ENCODE measurements at places on chromosomes 2 and 18. TPM values are rescaled to one million over a fixed set of nuclear protein-coding genes. Genes with fewer than 3 reads are reported as not detected.

The ARHGEF4 gene
- not detected for polyA plus RNA-seq

The AMER3 gene
- not detected for polyA plus RNA-seq

The FRZB gene
- not detected for polyA plus RNA-seq

The C2orf49 gene
- polyA plus RNA-seq, result 14.8 TPM

The BBS5 gene
- not detected for polyA plus RNA-seq

The ZNF892 gene
- polyA plus RNA-seq, result 1.3 TPM

The SEPTIN10 gene
- 0.84 TPM for polyA plus RNA-seq

The DNAJC10 gene
- polyA plus RNA-seq, result 164 TPM

The RHOB gene
- 20.5 TPM for polyA plus RNA-seq

The CFC1 gene
- polyA plus RNA-seq, result not detected

The ANTXR1 gene
- not detected for polyA plus RNA-seq

The GCG gene
- polyA plus RNA-seq, result not detected

The SIX3 gene
- not detected for polyA plus RNA-seq

The GALNT13 gene
- polyA plus RNA-seq, result not detected

The FBXO36 gene
- polyA plus RNA-seq, result 0.24 TPM

DNA sequence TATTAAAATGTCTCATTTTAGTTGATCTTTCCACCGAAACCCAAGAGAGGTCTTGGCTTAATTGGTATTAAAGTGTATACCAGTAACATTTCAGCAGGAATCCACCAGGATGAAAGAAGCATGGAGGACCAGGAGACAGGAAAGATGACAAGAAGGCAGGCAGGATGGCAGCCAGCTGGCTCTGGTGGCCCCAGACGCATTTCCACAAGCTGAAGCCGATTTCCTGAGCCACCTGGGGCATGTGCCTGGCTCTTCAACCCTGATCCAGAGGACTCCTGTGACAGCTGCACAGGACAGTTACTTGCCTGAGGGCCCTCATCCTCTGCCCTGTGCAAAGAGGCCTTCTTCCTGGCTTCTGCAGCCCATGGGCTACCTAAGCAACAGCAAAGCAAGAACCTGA lies 56.9 kb upstream of the NFU1 start:
- no peak overlapping the region for H3K4me3 ChIP-seq
- no peak overlapping the region for H3K27ac ChIP-seq
- H3K36me3 ChIP-seq, result peaks cover 3% of the 10 kb centered on the region
- DNase-seq, result no peak
- H3K27me3 ChIP-seq, result peaks cover 4% of the 10 kb centered on the region

- DNase-seq, result no peak
- H3K4me1 ChIP-seq, result no peaks in the 10 kb centered on the region
- H3K4me3 ChIP-seq, result no peak overlapping the region
- H3K36me3 ChIP-seq, result no peaks in the 10 kb centered on the region
- no peaks in the 10 kb centered on the region for H3K27me3 ChIP-seq
These were observed 270.0 kb downstream of the CTNNA2 start for GRCh38 chr2:79782576-79783452.

DNA sequence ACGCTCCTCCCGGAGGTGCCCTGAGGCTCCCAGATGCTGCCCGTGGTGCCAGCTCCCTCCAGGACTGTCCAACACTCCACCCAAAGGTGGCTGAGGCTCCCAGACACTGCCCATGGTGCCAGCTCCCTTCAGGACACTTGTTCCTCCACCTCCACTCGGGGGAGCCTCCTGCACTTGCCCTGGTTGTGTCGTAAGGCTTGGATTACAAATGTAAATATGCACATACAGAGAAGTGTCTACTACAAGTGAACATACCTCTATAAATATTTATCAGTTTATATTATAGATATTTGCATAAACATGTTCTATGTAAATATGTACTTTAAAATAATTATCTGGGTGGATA lies 143.3 kb downstream of the PXDN start:
- H3K36me3 ChIP-seq, result no peaks in the 10 kb centered on the region
- H3K4me1 ChIP-seq, result no peaks in the 10 kb centered on the region
- peak overlapping the region; percentile 23 for H3K27ac ChIP-seq
- H3K27me3 ChIP-seq, result peaks cover 5% of the 10 kb centered on the region

- no peak overlapping the region for H3K27ac ChIP-seq
- H3K27me3 ChIP-seq, result peaks cover 53% of the 10 kb centered on the region
- H3K4me1 ChIP-seq, result no peaks in the 10 kb centered on the region
- no peak overlapping the region for H3K4me3 ChIP-seq
These were observed 127.6 kb upstream of the ITGA6 start for GRCh38 chr2:172299741-172300140.

- H3K27me3 ChIP-seq, result no peaks in the 10 kb centered on the region
- H3K27ac ChIP-seq, result no peak overlapping the region
These were observed 107.4 kb upstream of the NDUFV2 start for GRCh38 chr18:8995096-8995495.

GRCh38 chr2:144704709-144705095 lies 184.8 kb upstream of the ZEB2 start:
- H3K27ac ChIP-seq, result peak overlapping the region; percentile 68
- H3K27me3 ChIP-seq, result no peaks in the 10 kb centered on the region
- no peak for DNase-seq
- H3K36me3 ChIP-seq, result no peaks in the 10 kb centered on the region

- H3K27ac ChIP-seq, result no peak overlapping the region
- no peak for DNase-seq
- no peaks in the 10 kb centered on the region for H3K4me1 ChIP-seq
- no peaks in the 10 kb centered on the region for H3K27me3 ChIP-seq
- H3K4me3 ChIP-seq, result no peak overlapping the region
These were observed 399.8 kb downstream of the TMEM182 start for GRCh38 chr2:103161456-103162289.

DNA sequence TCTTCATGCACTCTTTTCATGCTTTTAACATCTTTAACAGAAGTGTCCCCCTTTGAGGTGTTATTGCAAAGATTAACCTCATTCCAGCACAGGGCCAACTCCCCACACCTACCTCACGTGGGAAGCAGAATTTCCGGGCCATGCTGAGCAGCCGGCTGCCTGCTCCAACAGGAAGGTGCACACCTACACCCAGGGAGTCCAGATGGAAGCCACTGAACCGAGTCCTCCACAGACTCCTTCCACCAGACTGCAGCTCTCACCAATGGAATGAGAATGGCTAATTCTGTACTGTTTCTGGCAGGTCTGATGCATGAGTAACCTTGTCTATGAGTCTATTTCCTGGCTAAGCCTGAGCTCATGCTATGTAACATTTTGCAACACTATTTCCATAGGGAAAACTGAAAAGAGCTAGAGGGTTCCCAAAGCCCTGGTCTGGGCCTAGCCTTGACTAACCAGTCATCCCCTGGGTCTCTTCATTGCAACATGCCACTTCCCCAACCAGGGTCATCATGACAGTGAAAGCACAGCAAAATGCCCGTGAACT lies 11.0 kb downstream of the ERFE start:
- H3K36me3 ChIP-seq, result peaks cover 30% of the 10 kb centered on the region
- peaks cover 9% of the 10 kb centered on the region for H3K4me1 ChIP-seq
- DNase-seq, result no peak

- H3K36me3 ChIP-seq, result peaks cover 12% of the 10 kb centered on the region
- no peak for DNase-seq
- H3K27me3 ChIP-seq, result no peaks in the 10 kb centered on the region
- H3K4me1 ChIP-seq, result peaks cover 34% of the 10 kb centered on the region
- H3K27ac ChIP-seq, result no peak overlapping the region
- no peak overlapping the region for H3K4me3 ChIP-seq
These were observed 30.8 kb downstream of the LPIN1 start for GRCh38 chr2:11777066-11777782.

DNA sequence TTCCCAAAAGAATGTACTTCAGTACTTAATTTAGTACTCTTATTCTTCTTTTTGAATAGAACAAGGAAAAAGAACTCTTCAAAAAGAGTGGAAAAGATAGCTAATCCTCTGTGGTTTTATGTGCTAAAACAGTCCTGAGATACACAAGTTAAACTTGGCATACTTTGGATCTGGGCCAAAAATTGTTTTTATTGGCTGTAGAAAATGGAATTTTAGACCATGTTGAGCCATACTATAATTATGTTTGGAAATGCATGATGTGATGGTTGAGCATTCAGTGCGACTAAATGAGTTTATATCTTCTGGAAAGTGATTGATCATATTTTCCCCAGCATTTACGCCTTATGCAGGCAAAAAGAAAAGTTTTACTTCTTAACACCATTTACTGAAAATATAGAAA lies 18.0 kb upstream of the PDE1A start:
- no peak for DNase-seq
- no peak overlapping the region for H3K4me3 ChIP-seq
- H3K27me3 ChIP-seq, result no peaks in the 10 kb centered on the region
- H3K4me1 ChIP-seq, result no peaks in the 10 kb centered on the region
- H3K36me3 ChIP-seq, result no peaks in the 10 kb centered on the region

- H3K36me3 ChIP-seq, result peaks cover 7% of the 10 kb centered on the region
- H3K4me3 ChIP-seq, result no peak overlapping the region
- H3K27ac ChIP-seq, result no peak overlapping the region
- no peaks in the 10 kb centered on the region for H3K4me1 ChIP-seq
- H3K27me3 ChIP-seq, result peaks cover 24% of the 10 kb centered on the region
- no peak for DNase-seq
These were observed 228.9 kb downstream of the ACKR3 start for GRCh38 chr2:236798491-236798890.

- no peak for DNase-seq
- H3K27me3 ChIP-seq, result peaks cover 10% of the 10 kb centered on the region
- H3K4me1 ChIP-seq, result peaks cover 13% of the 10 kb centered on the region
These were observed 48.8 kb downstream of the MCFD2 start for GRCh38 chr2:46866770-46867246.

- H3K36me3 ChIP-seq, result peaks cover 10% of the 10 kb centered on the region
- H3K4me3 ChIP-seq, result no peak overlapping the region
- no peak overlapping the region for H3K27ac ChIP-seq
These were observed 124.4 kb downstream of the TMEM163 start for GRCh38 chr2:134594399-134594798.

DNA sequence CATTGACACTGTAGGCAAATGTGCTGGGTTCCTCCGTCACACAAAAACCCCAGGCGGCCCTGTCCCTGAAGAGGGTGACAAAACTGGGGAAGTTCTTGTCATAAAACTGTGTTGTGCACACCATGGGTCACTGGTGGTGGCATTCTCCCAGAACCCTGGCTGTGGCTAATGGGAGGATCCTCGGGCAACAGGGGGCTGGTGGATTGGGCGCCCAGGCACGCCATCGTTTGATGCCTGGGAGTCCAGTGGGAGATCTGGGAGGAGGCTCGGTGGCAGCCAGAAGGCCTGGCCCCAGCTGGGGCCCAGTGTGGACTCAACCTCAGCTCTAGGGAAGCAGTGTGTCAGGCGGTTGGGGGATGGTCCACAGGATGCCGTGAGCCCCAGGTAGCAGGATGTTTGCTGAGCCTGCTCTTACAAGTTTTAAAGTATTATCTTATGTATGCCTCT lies 140.7 kb downstream of the ACOXL start:
- peaks cover 3% of the 10 kb centered on the region for H3K27me3 ChIP-seq
- H3K4me3 ChIP-seq, result no peak overlapping the region
- no peaks in the 10 kb centered on the region for H3K4me1 ChIP-seq
- no peak for DNase-seq
- no peak overlapping the region for H3K27ac ChIP-seq

DNA sequence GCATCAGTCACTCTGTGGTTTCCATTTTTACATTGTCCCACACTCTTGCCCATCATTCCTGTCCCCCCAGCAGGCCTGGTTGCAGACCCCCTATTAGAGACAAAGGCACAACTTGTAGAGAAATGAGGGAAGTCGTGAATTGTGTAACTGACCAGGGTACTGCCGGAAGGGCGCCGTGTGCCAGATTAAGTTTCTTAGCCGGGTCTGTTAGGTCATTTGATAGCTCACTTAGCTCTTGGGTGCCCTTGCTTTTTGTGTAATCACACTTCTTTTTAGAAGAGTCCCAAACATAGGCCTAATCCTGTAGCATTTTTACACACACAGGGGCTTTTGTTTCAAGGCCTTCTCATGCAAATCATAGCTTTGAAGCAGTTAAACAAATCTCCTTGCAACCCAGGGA lies 87.2 kb downstream of the CTAGE1 start:
- H3K27ac ChIP-seq, result no peak overlapping the region
- DNase-seq, result no peak
- H3K4me3 ChIP-seq, result no peak overlapping the region
- H3K27me3 ChIP-seq, result no peaks in the 10 kb centered on the region
- no peaks in the 10 kb centered on the region for H3K36me3 ChIP-seq

GRCh38 chr2:11512431-11512830 lies 21.4 kb upstream of the GREB1 start:
- H3K4me1 ChIP-seq, result no peaks in the 10 kb centered on the region
- peaks cover 32% of the 10 kb centered on the region for H3K27me3 ChIP-seq
- H3K36me3 ChIP-seq, result no peaks in the 10 kb centered on the region
- H3K27ac ChIP-seq, result no peak overlapping the region

DNA sequence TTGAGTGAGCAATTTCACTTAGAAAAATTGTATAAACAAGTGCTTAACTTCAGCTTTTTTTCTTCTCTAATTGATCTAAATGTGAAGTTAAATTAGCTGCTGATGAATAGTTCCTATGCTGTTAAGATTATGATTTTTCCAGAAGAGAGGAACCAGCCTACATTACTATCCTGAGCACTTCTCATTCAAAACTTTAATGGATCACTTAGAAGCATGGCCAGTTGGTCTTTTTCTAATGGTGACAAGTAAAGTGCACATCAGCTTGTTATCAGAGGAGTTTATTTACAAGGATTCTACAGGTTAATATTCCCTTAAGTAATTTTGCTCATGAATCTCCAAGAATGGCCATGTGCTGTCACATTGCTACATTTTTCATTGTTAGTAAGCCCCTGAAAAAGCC lies 37.1 kb downstream of the DCC start:
- H3K4me1 ChIP-seq, result no peaks in the 10 kb centered on the region
- no peak overlapping the region for H3K4me3 ChIP-seq
- no peak for DNase-seq
- H3K36me3 ChIP-seq, result no peaks in the 10 kb centered on the region

GRCh38 chr2:240432820-240433801 lies 2.4 kb upstream of the GPC1 start:
- peak overlapping the region; percentile 89 for H3K4me3 ChIP-seq
- H3K4me1 ChIP-seq, result peaks cover 5% of the 10 kb centered on the region
- peaks cover 36% of the 10 kb centered on the region for H3K27me3 ChIP-seq
- no peak overlapping the region for H3K27ac ChIP-seq
- DNase-seq, result no peak

DNA sequence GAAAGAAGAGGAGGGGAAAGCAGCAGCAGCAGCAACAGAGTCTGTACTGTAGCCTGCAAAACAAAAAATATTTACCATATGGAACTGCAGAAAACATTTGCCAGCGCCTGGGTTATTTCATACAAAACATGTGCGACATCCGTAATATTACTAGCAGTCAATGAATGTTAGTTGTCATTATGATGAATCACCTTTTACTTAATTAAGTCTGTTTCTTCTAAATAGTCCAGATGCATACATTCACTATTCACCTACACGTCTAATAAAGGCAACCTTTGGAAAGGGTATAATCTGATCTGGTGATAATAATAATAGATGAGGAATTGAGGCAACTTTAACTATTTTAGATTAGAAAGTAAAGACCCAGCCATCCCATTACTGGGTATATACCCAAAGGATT lies 426.3 kb upstream of the ST6GAL2 start:
- no peaks in the 10 kb centered on the region for H3K27me3 ChIP-seq
- no peaks in the 10 kb centered on the region for H3K4me1 ChIP-seq
- H3K27ac ChIP-seq, result no peak overlapping the region
- no peaks in the 10 kb centered on the region for H3K36me3 ChIP-seq

GRCh38 chr2:47225061-47225783 lies 70.1 kb upstream of the STPG4 start:
- no peaks in the 10 kb centered on the region for H3K27me3 ChIP-seq
- H3K27ac ChIP-seq, result peak overlapping the region; percentile 57
- DNase-seq, result no peak

Data from naive B cell (primary cell).